Suprapubic skin (tissue), 4 donors: ENCODE measurements at places on chromosomes 1 and 21.

- DNase-seq: no peak
Observed at GRCh38 chr1:198528364-198528763, 12.1 kb downstream of the ATP6V1G3 start.

DNA sequence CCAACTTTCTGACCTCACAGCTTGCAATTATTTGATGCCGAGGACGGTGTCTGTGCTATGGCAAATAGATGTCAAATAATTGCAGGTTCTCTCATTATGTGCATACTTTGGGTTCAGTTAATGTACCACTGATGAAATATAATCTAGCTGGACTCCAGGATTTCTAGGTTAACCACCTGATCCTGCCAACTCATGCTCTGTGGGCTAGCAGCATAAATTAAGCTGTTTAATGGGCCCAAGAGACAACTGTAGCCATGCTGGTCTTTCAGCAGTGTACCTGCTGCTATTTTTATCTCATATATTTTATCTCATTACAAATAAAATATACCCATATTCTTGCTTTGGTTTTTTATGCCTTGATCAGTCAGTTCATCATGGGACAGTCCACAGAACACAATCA, 43.3 kb upstream of the HP1BP3 start:
- no peak for DNase-seq

DNA sequence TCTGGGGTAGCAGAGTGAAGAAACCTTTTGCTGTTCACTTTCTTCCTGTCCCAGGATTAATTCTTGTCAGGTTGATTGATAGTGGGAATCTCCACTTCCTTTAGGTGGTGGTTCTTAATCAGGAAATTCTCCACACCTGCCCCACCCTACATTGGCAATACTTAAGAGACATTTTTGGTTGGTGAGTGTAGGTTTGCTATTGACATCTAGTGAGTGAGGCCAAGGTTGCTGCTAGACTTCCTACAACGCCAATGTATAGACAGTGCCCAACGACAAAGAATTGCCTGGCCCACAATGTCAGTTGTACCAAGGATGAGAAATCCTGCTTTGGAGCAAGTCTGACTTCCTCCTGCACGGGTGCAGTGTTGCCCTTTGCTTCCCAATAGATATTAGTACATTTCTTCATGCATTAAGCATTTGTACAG, 38.5 kb downstream of the MAP3K7CL start:
- no peak for DNase-seq

DNA sequence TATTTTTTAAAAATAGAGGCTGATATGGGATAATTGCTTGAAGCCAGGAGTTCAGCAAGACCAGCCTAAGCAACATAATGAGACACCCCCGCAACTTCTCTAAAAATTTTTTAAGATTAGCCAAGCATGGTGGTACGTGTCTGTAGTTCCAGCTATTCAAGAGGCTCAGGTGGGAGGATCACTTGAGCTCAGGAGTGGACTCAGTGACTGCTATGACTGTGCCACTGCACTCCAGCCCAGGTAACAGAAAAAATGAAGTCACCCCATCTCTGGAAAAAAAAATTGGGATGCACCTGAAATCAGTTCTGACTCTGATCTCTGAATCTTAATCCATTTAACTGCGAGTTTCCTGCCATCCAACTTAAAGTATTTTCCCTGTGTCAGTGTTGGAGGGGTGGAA, 124.2 kb downstream of the MRPS6 start:
- DNase-seq: no peak

- DNase-seq: no peak
Observed at GRCh38 chr1:212916481-212917133, 33.7 kb upstream of the VASH2 start.

DNA sequence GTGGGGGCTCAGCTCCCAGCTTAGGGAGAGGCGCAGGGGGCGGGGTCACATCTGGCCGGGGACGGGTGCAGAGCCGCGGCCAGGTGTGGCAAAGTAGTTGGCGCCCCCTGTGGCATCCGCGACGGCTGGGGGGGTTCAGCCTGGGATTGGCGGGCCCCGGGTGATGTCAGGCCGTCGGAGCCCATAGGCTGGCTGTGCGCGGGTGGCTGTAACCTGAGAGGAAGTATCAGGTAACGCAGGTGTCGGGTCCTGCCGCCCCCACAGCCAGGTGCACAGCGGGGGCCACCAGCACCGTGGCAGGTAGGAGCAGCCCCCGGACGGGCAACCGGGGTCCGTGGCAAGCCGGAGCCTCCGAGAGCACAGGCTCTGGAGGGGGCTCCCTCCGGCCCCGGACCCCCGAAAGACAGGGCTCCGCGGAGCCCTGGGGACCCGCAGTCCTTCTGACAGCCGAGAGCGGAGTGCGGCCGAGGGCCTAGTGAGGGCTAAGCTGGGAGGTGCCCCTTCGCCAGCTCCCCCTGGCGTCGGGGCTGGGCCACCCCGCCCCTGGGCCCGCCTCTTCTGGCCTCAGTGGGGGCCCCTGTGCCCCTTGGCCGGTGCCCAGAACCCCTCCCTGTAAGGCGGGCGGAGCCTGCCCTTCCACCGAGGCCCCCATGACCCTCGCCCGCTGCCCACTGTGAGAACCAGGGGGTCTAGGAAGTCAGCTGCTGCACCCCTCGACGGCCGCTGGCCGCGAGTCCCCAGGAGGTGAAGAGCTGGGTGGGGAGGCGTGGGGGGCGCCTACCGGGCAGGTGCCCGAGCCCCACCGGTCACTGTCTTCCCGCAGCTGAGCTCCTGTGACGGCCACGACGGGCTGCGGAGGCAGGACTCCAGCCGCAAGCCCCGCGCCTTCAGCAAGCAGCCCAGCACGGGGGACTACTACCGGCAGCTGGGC, 17.9 kb downstream of the TNFRSF25 start:
- DNase-seq: no peak

DNA sequence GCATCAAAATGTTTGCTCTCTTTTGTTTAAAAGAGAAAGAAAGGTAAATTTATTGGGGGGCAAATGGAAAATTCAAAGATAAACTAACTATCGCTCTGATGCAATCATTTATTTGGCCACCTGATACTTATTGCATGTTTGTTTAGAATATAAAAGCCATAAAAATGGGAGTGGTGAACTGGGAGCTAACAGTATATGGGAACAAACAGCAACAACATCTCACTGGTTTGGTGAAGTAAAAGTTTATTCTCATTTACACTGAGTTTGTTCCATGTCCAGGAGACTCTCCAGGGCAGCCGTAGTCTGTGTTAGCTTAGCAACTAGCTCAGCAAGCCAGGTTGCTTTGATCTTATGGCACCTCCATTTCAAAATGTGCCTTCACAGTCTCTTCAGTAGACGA, 20.4 kb downstream of the C4BPA start:
- no peak for DNase-seq

- DNase-seq: no peak
Observed at GRCh38 chr1:185014941-185015340, 30.4 kb upstream of the RNF2 start.

DNA sequence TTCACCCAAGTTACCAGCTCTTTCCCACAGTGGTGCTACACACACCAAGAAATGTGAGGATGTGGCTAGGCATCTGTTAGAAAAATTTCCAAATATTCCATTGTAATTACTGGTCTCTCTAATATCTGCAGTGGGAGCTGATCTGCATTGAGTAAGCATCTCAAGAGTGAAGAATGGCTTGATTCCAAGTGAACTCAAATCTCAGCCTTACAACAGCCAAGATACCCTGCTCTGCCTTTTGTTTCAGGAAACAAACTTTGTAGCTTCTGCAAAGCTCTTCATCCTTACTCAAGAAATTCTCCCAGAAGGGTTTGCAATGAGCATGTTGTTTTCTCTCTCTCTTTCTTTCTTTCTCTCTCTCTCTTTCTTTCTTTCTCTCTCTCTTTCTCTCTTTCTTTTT, 181.1 kb downstream of the FCRL5 start:
- no peak for DNase-seq

DNA sequence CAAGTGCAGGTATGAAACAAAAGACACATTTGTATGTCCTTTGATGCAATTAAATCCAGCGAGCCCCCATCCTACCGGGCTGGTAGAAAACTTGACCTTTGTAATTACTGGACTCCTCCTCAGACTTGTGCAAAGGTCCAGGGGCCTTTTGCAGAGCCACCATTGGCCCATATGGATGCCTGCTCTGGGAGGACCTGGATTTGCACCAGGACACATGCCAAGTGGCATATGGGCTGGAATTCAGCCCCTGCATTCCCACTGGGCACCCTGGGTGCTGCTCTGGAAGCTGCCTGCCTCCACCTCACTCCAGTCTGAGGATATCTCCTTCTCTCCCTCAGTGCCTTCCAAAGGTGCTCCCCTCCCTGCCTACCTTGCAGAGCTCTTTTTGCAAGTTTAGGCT, 36.0 kb downstream of the LACTBL1 start:
- DNase-seq: no peak

- no peak for DNase-seq
Observed at GRCh38 chr1:22753481-22753971, 42.9 kb downstream of the EPHB2 start.

- DNase-seq: no peak
Observed at GRCh38 chr1:121566346-121566745, 381.6 kb downstream of the SRGAP2C start.

DNA sequence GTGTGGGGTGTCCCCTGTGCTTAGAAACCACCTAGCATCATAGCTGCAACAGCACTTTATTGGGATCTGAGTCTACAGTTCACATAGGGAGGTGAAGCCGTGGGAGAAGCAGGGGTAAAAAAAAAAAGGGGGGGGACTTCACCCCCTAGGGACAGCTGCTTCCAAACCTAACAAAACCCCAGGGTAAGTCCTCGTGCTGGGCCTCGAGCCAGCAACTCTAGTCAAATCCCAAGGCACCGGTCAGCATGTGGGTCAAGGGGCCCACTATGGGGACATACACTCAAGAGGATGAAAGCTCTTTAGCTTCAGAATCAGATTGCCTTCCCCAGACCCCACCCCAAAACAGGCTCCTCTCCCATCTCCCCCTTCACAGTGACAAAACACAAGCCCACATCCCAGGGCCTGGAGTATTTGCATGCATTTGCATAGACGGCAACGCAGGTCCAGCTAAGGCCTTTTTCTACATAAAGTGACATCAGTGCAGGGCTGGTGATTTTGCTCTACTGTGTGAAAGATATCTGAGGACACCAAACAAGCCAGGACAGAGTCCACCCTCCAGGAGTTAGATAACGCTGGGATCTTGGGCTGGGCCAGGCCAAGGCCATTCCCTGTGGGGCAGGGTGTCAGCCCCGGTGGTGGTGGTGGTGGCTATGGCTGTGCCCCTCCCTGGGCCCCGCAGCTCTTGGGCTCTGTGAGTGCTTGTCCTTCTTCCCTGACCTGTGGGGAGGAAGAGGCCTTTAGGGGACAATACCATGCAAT, 8.1 kb upstream of the PMVK start:
- no peak for DNase-seq

- DNase-seq: no peak
Observed at GRCh38 chr1:210700511-210700910, 371.8 kb downstream of the HHAT start.

GRCh38 chr1:217402301-217402700, 228.6 kb downstream of the GPATCH2 start:
- no peak for DNase-seq

- no peak for DNase-seq
Observed at GRCh38 chr1:205512059-205513045, 7.9 kb downstream of the CDK18 start.
